CD8-positive, alpha-beta memory T cell (primary cell): ENCODE measurements at places on chromosomes 11 and 22. TPM values are rescaled to one million over a fixed set of nuclear protein-coding genes. Genes with fewer than 3 reads are reported as not detected.

GRCh38 chr11:71170624-71171423 is 81.6 kb downstream of the SHANK2 start:
- DNase-seq: no peak

DNA sequence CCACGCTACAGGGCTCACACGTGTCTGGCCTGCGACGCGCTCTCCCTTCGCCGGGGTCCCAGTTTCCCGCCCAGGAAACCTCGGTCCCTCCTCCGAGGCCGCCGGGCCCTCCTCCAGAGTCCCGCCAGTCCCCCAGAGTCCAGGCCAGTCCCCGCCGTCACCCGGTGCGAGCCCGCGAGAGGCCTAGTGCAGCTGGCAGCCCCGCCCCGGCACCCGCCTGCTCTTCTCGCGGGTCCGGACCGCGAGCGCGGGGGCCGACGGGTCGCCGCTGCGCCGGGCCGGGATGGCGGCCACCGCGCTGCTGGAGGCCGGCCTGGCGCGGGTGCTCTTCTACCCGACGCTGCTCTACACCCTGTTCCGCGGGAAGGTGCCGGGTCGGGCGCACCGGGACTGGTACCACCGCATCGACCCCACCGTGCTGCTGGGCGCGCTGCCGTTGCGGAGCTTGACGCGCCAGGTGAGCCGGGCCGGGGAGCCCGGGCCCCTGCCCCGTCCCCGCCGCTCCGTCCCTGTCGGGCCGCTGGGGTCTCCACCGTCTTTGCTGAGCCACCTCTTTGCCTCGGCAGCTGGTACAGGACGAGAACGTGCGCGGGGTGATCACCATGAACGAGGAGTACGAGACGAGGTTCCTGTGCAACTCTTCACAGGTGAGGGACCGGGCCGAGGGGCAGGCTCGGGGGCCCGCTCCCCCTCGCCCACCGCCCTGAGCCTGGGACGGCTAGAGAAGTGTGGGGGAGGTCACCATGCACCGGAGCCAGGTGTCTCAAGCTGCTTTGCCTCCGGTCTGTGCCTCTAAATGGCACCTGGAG is at the start of gene PTPMT1:
Gene PTPMT1 (plus strand): TSS at position 260 of the 809 bp plus-strand sequence. CDS start 24 bp downstream, at position 284.
- peak; percentile 57 for DNase-seq

GRCh38 chr11:92550411-92550810 is 325.8 kb downstream of the FAT3 start:
- no peak for DNase-seq

DNA sequence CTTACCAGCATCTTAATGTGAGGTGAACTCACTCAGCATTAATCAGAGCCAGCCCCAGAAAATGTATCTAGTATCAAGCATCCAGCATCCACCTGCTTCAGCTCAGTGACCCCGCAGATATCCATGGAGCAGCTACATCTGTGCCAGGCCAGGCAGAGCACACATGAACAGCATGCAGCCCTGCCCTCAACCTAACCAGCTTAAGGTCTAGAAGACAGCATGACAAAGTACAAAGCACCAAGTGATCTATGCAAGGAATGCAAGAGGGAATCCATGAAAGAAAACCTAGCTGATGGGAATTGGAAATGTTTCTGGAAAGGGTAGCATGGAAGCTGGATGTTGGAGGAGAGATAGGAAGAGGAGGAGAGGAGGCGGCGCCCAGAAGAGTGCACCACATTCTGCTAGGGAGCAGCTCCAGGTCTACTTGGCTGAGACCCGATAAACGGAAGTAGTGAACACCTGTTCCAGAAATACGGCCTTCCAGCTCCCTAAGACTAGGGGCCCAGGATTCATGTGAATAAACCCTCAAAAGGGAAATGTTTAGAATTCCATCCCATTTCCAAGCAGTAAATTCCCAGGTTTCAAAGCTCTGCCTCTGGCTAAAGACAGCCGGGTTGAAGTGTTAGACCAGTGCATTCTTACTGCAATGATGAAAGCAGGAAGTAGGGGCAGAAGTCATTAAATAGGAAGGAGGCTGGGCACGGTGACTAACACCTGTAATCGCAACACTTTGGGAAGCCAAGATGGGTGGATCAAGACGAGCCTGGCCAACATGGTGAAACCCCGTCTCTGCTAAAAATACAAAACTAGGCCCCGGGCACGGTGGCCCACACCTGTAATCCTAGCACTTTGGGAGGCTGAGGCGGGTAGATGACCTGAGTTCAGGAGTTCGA is 23.5 kb upstream of the L3MBTL2 start:
- no peak for DNase-seq

DNA sequence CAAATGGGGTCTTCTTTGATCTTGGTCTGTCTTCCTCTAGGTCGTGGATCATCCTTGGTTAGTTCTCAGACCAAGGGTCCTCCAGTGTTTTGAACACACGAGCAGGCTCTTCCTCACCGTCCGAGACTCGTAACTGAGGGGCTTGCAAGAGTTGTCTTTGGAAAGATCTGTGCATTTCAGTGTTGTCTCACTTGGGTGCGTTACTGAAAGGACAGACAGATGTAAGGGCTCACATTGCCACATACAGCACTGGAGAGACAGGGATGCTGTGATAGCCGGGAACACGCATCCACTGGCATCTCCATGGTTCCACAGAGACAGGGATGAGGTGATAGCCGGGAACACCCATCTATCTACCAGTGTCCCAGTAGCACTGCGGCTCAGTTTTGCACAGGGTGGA is 15.7 kb downstream of the GLB1L2 start:
- no peak for DNase-seq

- no peak for DNase-seq
Observed at GRCh38 chr22:27404441-27404840, 397.1 kb downstream of the MN1 start.

- DNase-seq: no peak
Observed at GRCh38 chr22:32531931-32532819, 57.6 kb downstream of the FBXO7 start.

DNA sequence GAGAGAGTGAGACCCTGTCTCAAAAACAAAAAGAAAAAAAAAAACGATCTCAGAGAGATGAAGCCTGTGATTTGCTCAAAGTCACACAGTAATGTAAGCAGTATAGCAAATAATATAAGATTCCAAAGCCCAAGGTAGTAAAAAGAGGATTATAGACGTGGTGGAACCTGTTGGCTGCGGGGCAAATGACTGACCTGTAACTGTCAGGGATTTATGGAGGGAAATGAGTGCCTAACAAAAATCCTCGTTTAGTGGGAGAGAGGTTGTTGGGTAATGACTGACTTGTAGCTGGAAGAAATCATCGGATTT is 723 bp upstream of the CLP1 start:
- DNase-seq: no peak

- no peak for DNase-seq
Observed at GRCh38 chr22:16955678-16956210, 52.3 kb downstream of the GAB4 start.

- DNase-seq: no peak
Observed at GRCh38 chr11:3665336-3666022, 5.7 kb downstream of the CHRNA10 start.

DNA sequence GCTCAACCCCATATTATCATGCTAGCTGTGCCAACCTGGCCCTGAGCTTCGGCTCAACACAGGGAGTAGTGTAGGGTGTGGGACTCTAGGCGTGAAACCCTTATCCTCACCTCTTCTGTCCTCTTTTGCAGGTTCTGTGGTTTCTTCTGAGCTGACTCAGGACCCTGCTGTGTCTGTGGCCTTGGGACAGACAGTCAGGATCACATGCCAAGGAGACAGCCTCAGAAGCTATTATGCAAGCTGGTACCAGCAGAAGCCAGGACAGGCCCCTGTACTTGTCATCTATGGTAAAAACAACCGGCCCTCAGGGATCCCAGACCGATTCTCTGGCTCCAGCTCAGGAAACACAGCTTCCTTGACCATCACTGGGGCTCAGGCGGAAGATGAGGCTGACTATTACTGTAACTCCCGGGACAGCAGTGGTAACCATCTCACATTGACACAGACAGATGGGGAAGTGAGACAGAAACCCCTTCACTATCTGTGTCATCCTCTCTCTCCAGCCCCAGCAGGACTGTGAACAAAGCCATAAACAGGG is 76.4 kb downstream of the GGTLC2 start:
- no peak for DNase-seq

DNA sequence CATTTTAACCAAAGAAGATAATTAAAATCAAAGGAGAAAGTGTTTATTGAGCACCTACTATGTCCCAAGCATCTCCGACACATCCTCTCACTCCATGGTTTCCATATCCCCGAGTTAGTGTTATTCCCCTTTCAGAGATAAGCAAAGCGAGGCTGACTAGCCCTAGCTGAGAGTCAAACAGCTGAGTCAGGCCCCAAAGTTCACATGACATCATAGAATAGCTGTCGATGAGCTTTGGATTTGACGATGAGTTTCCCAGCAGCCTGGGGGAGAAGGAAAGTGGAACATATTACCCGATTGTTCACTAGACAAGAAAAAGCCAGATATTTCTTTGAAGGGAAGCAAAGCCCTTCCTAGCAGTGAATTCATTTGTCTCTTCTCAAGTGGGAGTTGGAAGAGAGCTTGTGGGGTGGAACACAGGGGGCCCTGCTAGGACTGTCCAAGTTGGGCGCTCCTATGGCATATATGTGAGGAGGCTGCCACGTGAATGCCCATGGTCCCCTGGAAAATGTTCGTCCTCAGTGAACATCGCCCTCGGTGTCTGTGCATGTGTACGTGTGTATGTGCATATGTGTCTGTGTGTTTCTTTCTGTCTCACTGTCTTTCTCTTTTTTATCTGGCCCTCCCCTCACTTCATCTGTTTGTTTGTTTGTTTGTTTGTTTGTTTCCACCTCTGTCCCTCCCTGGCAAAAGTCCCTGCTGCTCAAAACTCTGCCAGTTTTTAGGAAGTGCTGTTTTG is 493 bp upstream of the CYTH4 start:
- DNase-seq: no peak

DNA sequence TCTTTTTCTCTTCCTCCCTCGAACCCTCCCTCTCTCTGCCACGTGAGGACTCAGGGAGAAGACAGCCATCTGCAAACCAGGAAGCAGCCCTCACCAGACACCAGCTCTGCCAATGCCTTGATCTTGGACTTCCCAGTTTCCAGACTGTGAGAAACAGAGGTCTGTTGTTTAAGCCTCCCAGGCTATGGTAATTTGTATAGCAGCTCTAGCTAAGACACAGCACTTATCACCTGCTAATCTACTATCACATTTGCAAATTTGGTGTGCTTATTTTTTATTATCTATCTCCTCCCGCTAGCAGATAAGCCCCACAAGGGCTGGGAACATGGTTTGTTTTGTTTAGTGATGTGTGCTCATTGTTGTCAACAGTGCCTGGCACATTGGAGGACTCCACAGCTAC is 124.8 kb upstream of the OPCML start:
- no peak for DNase-seq

- no peak for DNase-seq
Observed at GRCh38 chr11:69204941-69205742, 49.4 kb downstream of the SMIM38 start.

C11orf16 gene
- total RNA-seq: not detected

PPP6R3 gene
- total RNA-seq: 118 TPM

PANX2 gene
- 1.8 TPM for total RNA-seq

TIGD3 gene
- 1.2 TPM for total RNA-seq

KCNK4 gene
- total RNA-seq: not detected

MYOD1 gene
- not detected for total RNA-seq

SMC1B gene
- 0.38 TPM for total RNA-seq

ART1 gene
- total RNA-seq: not detected
